ENCODE measurements at places on chromosomes 6 and 20. TPM values are rescaled to one million over a fixed set of nuclear protein-coding genes. Genes with fewer than 3 reads are reported as not detected.

DNA sequence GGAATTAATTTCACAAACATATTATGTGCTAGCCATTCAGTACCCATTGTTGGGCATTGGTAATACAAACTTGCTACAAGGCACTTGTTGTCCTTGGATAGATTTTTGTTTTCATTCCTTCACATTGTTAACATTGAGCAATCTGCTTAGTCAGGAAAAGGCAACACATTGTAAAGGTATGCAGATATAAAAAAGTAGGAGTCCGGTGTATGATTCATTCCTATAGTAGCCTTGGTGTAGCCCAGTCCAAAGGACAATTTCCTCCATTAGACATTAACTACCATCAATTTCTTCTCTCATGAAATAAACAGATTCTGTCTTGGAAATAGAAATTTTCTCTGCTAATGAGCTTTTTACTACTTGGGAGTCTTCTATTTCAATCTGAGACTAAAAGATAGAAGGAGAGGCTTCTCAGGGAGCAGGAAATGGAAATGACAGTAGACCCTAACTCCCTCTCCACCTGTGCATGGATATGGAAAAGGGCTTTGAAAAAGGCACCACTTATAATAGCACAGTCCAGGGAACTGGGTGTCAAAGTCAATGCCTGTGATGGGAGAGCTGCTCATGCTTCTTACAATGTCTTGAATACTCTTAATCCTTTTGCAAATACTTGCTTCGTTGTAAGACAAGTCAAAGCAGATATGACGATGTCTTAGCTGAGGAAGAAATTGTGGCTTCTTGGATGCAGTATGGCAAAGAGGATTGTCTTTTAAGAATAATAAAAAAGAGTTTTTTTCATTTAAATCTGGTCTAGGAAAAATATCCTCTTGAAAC is 369.4 kb upstream of the CITED2 start:
- peaks cover 6% of the 10 kb centered on the region for H3K4me1 ChIP-seq
- H3K27me3 ChIP-seq = no peaks in the 10 kb centered on the region
- no peak overlapping the region for H3K27ac ChIP-seq
- no peak overlapping the region for H3K4me3 ChIP-seq
- DNase-seq = no peak

WFDC6 gene
- total RNA-seq = not detected

DNA sequence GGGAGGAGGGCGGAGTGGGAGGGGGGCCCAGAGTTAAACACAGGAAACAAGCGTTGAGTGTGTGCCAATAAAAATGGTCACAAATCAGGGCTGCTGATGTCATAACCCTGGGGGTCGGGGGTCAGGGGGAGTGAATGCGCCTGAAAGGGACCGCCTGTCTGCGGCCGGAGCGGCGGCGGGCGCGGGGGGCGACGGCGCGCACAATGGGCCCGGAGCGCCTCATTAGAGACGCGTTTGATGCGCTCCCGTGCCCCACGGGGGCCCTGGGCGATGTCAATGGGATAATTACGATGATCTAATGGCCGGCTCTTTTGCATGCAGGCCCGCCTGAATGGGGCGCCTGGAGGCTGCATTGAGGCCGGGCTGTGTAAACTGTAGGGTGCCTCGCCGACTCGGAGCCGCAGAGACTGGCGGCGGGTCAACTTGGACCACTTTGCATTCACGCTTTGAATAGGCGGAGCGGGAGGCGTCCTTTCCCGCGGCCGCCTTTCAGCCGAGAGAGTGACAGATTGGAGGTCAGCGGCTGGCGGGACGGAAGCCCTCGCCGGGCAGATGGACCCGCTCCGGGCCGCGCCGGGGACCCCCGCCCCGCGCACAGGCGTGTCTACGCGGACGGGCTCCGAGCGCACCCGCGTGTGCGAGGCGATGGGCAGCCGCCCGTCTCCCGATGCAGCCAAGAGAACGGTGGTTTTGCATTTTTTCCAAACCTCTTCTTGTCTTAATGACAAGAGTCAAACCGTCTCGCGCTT is 296.1 kb downstream of the TFAP2C start:
- H3K4me1 ChIP-seq = no peaks in the 10 kb centered on the region
- DNase-seq = peak; percentile 21
- peaks cover 77% of the 10 kb centered on the region for H3K27me3 ChIP-seq
- no peaks in the 10 kb centered on the region for H3K36me3 ChIP-seq

- no peaks in the 10 kb centered on the region for H3K27me3 ChIP-seq
- no peaks in the 10 kb centered on the region for H3K4me1 ChIP-seq
- H3K36me3 ChIP-seq = no peaks in the 10 kb centered on the region
Observed at GRCh38 chr6:45898941-45899682, 116.5 kb downstream of the CLIC5 start.

- no peak overlapping the region for H3K27ac ChIP-seq
- DNase-seq = no peak
- H3K4me3 ChIP-seq = no peak overlapping the region
- peaks cover 5% of the 10 kb centered on the region for H3K4me1 ChIP-seq
- no peaks in the 10 kb centered on the region for H3K27me3 ChIP-seq
Observed at GRCh38 chr20:53723621-53724020, 130.0 kb upstream of the ZNF217 start.

GRCh38 chr6:81766482-81767069 is 14.1 kb upstream of the TENT5A start:
- H3K27ac ChIP-seq = peak overlapping the region; percentile 48

All from A673 (cell line).